GM03348 (cell line): ENCODE measurements at places on chromosomes 7 and 10.

GRCh38 chr10:80184291-80184690 is 21.0 kb downstream of the ANXA11 start:
- no peak for DNase-seq

- DNase-seq: no peak
Observed at GRCh38 chr10:11949152-11949551, 93.5 kb downstream of the UPF2 start.

- no peak for DNase-seq
Observed at GRCh38 chr10:101136007-101136707, 5.1 kb downstream of the TLX1 start.

DNA sequence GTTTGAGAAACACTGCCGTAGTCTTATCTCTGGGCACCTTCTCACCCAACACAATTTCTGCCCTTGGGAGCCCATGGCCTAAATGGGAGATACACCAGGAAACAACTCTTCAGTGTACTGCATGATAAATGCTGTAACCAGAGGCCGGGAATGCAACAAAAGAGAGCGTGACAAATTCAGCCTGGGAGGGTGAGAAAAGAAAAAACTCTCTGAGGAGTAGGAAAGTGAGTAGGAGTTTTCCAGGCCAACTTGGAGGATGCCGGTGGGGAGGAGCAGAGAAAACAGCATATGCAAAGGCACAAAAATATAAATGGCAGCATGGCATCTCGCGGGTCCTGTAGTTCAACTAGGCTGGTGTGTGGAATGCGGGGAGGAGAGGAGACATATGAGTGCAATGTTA is 624.5 kb downstream of the PARD3 start:
- DNase-seq: no peak

DNA sequence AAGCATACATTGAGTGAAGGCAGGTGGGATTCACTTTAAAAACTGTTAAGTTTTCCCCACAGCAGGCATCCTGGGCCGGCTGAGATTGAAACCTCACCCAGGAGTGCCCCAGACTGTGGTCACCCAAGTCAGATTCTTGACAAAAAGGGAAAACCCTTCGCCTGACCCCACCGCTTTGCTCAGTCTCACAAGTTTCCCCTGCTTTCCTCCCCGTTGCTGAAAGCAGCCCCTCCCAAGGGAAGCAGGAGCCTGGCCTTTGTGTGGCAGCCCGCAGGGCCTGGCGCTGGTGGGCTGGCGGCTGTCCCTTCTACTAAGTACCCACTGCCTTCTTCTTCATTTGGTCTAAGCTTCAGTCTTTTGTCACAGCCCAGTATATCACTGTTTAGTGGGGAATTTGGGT is 16.0 kb downstream of the RNF32 start:
- DNase-seq: no peak

DNA sequence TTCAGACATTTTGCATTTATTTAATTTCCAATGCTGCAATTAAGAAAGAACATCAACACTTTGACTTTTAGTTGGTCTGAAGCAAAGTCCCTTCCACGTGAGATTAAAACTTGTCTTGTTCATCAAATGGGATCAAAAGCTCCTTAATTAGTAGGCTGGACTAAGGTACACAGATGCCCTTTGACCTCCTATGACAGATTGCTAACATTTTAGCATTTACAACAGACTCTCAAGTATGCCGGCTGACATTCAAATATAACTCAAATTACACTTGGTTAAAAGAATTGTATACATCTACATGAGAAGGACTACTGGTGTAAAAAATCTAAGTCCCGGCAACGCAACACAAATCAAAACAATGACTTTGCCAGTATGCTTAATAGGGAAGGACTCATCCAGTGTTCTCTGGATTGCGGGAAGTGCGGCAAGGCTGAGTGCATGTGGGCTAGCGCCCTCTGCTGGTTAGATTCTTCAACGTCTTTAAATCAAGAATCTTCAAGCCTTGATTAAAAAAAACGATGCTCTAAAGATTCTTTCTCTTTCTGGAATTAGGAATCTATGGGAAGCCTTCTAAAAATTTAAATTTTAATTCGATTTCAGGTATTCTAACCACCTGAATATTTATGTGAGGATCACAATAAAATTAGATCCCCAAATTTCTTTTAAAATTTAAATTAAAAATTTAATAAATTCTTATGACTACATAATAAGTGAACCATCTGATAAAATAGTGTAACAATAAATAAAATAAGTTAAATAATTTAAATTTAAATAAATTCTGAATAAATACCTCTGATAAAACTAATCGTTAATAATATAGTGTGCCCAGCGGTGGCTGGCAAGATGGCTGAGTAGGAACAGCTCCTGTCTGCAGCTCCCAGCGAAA is 444.7 kb downstream of the DGKB start:
- peak; percentile 78 for DNase-seq

GRCh38 chr7:136016649-136017395 is 39.7 kb upstream of the MTPN start:
- DNase-seq: no peak

DNA sequence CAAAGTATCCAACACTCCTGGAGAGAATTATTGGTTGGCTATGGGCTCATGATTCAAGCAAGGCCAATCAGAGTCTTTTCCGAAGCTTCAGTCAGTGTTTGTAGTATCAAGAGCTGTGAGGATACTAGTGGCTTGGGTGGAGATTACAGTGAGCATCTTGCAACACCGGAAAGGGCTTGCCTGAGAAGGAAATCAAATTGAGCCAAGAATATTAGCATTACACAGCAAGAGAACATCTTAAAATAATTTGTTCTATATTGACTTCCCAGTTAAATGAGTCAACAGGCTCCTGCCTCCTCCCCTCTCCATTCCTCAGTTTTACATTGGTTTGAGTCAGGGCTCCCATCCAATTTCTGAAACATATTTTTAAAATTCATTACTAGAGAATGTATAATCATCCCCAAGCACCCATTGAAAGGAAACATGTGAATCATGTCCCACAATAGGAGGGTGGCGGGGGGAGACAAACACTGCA is 127.4 kb downstream of the ELAPOR2 start:
- DNase-seq: peak; percentile 70

DNA sequence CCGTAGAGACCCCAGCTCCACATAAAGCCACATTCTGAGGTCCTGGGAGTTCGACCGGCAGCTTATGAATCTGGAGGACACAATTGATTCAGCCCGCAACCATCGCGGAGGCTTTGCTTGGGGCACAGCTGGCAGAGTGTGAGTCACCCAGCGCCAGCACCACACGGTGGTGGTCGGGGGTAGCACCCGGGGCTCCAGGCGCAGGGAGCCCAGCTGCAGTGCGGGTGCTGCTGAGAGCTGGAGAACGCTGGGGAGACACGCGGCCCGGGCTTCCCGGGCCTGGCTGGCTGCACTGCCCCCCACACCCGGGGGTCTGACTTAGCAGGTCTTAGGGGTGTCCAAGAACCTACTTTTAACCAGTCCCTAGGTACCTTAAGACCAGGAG is 87.9 kb downstream of the PAXIP1 start:
- no peak for DNase-seq

DNA sequence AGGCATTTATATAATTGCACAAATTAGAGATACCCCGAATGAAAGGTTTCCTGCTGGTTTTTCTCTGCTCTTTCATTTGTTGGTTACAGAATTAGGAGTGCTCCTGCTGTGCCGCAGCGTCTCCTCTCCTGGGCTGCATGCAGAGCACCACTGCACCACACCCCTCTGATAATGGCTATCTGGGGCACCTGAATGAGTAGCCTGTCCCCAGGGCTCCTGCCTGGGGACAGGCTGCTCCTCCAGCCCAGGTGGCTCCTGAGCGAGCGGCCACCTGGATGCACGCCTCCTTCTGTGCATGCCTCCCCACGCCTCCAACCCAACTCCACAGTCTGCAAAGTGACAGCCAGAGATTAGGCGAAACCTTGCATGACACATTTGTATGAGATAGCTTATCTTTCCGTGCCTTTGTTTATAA is 242.6 kb upstream of the FZD8 start:
- DNase-seq: no peak

- DNase-seq: peak; percentile 82
Observed at GRCh38 chr10:21292763-21293517, 232.5 kb downstream of the SKIDA1 start.

DNA sequence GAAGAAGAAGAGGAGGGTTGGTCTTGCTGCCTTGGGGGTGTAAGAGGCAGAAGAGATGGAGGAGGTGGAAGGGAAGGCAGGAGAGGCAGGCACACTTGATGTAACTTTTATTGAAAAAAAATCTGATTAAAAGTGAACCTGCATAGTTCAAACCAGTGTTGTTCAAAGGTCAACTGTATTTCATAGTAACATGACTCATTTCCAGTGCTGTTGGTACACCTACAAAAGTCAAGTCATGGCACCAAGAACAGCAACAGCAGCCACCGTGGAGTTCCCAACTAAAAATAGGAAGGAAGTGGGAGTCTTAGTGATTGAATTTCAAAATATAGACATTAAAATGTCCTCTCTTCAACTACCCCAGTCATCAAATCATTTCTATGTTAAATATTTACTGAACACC is 88.5 kb downstream of the CTNNA3 start:
- no peak for DNase-seq

GRCh38 chr10:59708816-59709394 is 745 bp downstream of the SLC16A9 start:
- peak; percentile 19 for DNase-seq

DNA sequence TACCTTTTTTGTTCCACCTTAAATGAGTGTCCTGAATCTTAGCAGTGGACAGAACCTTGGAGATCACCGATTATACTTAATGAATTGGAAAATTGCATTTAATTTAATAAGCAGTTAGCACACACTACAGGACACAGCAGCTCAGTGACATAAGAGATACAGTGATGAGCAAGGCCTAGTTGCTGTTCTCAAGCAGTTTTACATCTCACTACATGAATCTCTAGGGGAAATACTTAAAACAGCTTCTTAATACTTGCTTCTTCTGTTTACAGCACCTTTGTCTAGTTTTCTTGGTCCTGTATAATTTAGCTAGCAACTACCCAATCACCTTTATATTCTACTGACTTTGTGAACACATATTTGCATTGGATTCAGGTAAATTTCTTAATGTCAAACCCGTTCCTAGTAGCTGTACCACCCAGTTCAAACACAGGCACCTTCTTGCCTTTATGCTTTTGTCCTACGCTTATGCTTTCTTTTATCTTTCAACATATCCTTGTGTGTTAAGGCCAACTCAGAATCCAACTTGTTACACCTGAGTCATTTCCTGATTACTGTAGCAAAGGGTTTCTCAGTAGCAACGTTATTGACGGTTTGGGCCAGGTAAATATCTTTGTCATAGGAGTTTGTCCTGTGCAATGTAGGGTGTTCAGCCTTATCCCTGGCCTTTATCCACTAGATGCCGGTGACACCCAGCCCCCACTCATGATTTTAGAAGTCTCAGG is 1.8 kb downstream of the STAM start:
- DNase-seq: no peak

- DNase-seq: no peak
Observed at GRCh38 chr10:74072503-74072902, 74.6 kb downstream of the VCL start.

GRCh38 chr10:112588225-112588990 is 141.4 kb downstream of the VTI1A start:
- no peak for DNase-seq

DNA sequence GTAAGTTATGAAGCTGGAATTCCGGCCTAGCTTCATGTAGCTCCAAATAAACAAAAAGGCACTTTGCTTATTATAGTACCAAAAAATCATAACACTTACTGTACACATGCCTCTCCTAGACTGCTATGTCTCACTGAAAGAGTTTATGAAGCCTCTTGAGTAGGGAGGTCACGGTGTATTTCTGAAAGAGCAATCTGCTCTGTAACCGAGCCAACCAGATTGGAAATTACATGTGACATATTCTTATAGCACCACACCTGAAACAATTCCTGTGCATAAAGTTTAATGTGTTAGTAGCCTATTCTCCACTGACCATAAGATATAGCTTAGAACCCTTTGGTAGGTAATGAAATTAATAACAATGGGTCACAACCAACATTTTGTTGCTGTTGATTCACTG is 1.3 kb upstream of the FAM3C start:
- no peak for DNase-seq

DNA sequence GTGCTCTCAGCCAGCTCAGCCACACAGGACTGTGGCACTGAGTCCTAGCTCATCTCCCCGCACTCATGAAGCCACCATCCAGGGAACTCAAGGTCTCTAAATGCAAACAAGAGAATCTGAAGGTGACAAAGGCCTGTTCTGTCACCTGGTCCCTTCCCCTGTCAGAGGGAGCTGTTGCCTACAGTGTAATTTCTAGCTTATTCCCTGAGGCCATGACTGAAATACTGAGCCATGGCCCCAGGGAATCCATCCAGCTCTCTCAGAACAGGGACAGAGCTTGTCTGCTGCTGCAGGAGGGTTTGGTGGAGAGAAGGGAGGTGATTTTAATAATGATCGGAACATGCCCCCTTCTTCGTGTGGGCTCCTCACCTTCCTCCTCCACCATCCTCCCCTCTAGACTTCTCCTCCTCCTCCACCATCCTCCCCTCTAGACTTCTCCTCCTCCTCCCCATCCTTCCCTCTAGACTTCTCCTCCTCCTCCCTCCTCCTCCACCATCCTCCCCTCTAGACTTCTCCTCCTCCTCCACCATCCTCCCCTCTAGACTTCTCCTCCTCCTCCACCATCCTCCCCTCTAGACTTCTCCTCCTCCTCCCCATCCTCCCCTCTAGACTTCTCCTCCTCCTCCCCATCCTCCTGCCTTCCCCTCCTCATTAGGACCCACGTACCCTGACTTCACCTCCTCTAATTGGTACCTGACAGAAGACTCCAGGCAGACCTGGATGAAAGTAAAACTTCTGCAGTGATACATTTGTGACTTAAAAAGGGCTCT is 338.0 kb upstream of the MKI67 start:
- DNase-seq: no peak

GRCh38 chr7:91685544-91685943 is 195.0 kb downstream of the MTERF1 start:
- peak; percentile 64 for DNase-seq

GRCh38 chr10:129706081-129706480 is 239.0 kb downstream of the MGMT start:
- no peak for DNase-seq

GRCh38 chr7:95690367-95690947 is 81.9 kb upstream of the DYNC1I1 start:
- DNase-seq: peak; percentile 26

DNA sequence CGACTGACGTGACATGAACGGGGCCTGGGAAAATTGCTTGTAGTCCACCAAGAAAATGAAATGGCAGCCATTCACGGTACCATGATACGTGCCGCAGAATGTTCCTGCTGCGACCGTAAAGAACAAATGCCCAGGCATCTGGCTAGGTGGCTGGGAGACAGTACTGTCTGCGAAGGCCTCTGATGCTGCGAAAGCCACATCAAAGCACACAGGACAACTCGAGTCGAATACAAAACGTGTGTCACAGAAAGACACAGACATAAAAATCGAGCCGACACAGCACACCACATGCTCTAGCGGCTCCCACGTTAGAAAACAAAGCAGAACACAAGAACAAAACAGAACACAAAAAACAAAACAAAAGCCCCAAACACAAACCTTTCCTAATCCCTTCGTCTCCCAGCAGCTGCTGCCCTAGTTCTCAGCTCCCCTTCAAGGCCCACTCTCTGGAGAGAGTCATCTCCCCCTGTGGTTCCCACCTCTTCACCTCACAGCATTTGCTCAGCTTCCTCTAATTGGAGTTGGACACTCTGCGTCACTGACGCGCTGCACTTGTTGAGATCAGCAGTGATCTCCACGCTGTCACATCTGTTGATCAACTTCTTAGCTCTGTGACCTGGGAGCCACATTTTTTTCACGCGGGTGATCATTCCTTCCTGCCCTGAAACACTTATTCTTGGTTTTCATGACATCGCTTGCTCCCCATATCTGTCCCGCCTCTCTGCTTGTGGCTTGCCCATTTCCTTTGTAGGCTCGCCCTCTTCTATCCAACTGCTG is 112.2 kb downstream of the CLEC2L start:
- no peak for DNase-seq

GRCh38 chr7:132424821-132425724 is 151.2 kb downstream of the PLXNA4 start:
- DNase-seq: no peak
